ENCODE measurements at places on chromosomes 16 and 17. TPM values are rescaled to one million over a fixed set of nuclear protein-coding genes. Genes with fewer than 3 reads are reported as not detected.

- H3K4me3 ChIP-seq, result peak overlapping the region; percentile 72
- H3K27me3 ChIP-seq, result peaks cover 3% of the 10 kb centered on the region
- peaks cover 11% of the 10 kb centered on the region for H3K36me3 ChIP-seq
These were observed 611 bp downstream of the RRAD start for GRCh38 chr16:66924527-66925321.

- H3K4me1 ChIP-seq, result peaks cover 21% of the 10 kb centered on the region
- H3K4me3 ChIP-seq, result no peak overlapping the region
- H3K27me3 ChIP-seq, result no peaks in the 10 kb centered on the region
- no peak overlapping the region for H3K27ac ChIP-seq
These were observed 3.3 kb downstream of the TOX3 start for GRCh38 chr16:52543654-52544053.

GRCh38 chr17:75738218-75738802 is 17.1 kb downstream of the ITGB4 start:
- DNase-seq, result no peak
- peaks cover 75% of the 10 kb centered on the region for H3K36me3 ChIP-seq
- H3K4me3 ChIP-seq, result no peak overlapping the region
- peaks cover 8% of the 10 kb centered on the region for H3K27me3 ChIP-seq

DNA sequence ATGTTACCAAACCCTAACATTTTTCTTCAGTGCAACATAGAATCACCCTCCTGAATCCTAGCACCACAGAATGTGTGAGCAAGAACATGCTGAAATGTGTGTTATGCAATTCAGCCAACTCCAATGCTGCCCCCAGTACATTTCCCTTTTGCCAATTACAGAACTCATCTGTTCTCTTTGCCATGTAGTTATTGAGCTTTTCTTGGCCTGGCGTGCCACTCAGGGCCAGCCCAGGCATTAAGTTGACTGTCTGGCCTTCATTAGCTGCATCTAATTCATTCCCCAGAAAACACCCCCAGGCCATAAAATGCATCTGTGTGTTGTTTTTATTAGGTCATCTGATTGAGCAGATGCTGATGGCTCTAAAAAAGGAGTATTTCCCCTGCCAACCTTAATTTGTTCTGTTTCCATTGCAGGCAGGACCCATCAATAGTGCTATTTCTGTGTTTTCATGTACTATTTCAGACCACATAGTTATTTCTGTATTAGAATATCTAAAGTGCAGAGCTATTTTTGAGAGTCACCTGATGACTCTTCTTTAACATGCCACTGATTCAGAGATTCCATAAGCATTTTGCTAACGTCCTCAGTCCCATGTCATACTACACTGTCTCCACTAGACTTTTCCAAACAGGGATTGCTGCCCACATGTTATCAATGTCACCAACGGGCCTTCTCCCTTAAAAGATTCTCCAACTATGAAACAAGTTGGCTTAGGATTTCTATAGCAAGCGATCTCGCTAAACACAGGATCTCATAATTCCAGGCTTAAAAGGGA is 969.7 kb downstream of the CDH11 start:
- no peaks in the 10 kb centered on the region for H3K36me3 ChIP-seq
- no peak overlapping the region for H3K4me3 ChIP-seq
- no peaks in the 10 kb centered on the region for H3K27me3 ChIP-seq
- H3K27ac ChIP-seq, result no peak overlapping the region

The C16orf92 gene
- not detected for total RNA-seq

DNA sequence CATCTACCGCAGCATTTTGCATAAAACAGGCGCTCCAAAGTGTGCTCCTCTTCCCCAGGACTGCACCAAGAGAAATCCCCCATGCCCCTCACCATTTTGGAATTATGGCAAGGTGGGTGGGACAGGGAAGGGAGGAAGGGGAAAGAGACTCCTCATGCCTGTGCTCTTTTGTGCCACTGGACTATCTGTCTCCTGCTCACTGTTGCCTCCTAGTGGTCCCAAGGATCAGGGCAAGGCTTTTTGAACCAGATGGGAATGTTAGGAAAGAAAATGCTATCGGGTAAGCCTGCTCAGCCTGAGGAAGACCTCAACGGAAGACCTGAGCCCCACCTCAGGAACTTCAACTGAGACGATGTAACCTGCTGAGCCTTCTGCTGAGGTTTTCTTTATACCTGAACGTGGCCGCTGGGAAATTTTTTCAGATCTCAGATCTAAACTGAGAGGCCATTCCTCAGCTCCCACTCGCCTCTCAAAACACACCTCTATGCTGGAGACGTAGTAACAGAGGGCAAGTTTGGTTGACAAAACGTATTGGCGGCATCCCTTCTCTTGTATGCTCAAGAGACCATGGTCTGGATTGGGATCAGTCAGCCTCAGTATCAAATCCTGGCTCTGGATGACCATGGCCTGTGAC is 58.3 kb downstream of the SPACA3 start:
- peaks cover 5% of the 10 kb centered on the region for H3K4me1 ChIP-seq
- no peaks in the 10 kb centered on the region for H3K36me3 ChIP-seq
- no peaks in the 10 kb centered on the region for H3K27me3 ChIP-seq
- H3K27ac ChIP-seq, result no peak overlapping the region

- no peak for DNase-seq
- H3K4me3 ChIP-seq, result no peak overlapping the region
- no peaks in the 10 kb centered on the region for H3K36me3 ChIP-seq
- H3K27me3 ChIP-seq, result no peaks in the 10 kb centered on the region
- H3K4me1 ChIP-seq, result no peaks in the 10 kb centered on the region
These were observed 86.3 kb upstream of the CACNG5 start for GRCh38 chr17:66748578-66748977.

The VTN gene
- 0.58 TPM for total RNA-seq

- peaks cover 16% of the 10 kb centered on the region for H3K4me1 ChIP-seq
- no peak for DNase-seq
- H3K27me3 ChIP-seq, result no peaks in the 10 kb centered on the region
- H3K36me3 ChIP-seq, result no peaks in the 10 kb centered on the region
These were observed 20.5 kb upstream of the EMP2 start for GRCh38 chr16:10600782-10601443.

- no peak overlapping the region for H3K4me3 ChIP-seq
- H3K4me1 ChIP-seq, result peaks cover 21% of the 10 kb centered on the region
- no peak overlapping the region for H3K27ac ChIP-seq
- no peaks in the 10 kb centered on the region for H3K27me3 ChIP-seq
- H3K36me3 ChIP-seq, result peaks cover 30% of the 10 kb centered on the region
These were observed 80.9 kb upstream of the STAC2 start for GRCh38 chr17:39306509-39307212.

DNA sequence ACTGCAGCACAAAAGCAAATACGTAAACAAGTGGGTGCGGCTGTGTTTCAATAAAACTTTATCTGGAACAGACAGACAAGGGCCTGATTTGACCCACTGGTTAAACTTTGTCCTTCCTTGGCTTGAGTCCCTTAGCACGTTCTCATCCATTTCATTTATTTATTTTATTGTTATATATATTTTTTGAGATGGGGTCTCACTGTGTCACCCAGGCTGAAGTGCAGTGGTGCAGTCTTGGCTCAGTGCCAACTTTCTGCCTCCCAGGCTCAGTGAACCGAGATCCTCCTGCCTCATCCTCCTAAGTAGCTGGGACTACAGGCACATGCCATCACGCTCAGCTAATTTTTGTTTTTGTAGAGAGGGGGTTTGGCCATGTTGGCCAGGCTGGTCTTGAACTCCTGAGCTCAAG is 64.3 kb downstream of the MYH11 start:
- DNase-seq, result no peak
- H3K4me3 ChIP-seq, result no peak overlapping the region
- peak overlapping the region; percentile 74 for H3K27ac ChIP-seq
- no peaks in the 10 kb centered on the region for H3K36me3 ChIP-seq
- H3K27me3 ChIP-seq, result no peaks in the 10 kb centered on the region

GRCh38 chr16:89314854-89315253 is 97.4 kb downstream of the ZNF778 start:
- H3K36me3 ChIP-seq, result peaks cover 32% of the 10 kb centered on the region
- H3K4me3 ChIP-seq, result no peak overlapping the region
- H3K27ac ChIP-seq, result no peak overlapping the region
- DNase-seq, result no peak
- H3K27me3 ChIP-seq, result no peaks in the 10 kb centered on the region
- peaks cover 74% of the 10 kb centered on the region for H3K4me1 ChIP-seq

- H3K4me1 ChIP-seq, result no peaks in the 10 kb centered on the region
- H3K27ac ChIP-seq, result no peak overlapping the region
- H3K36me3 ChIP-seq, result no peaks in the 10 kb centered on the region
- H3K4me3 ChIP-seq, result no peak overlapping the region
These were observed 34.8 kb upstream of the GAS7 start for GRCh38 chr17:10233161-10233560.

DNA sequence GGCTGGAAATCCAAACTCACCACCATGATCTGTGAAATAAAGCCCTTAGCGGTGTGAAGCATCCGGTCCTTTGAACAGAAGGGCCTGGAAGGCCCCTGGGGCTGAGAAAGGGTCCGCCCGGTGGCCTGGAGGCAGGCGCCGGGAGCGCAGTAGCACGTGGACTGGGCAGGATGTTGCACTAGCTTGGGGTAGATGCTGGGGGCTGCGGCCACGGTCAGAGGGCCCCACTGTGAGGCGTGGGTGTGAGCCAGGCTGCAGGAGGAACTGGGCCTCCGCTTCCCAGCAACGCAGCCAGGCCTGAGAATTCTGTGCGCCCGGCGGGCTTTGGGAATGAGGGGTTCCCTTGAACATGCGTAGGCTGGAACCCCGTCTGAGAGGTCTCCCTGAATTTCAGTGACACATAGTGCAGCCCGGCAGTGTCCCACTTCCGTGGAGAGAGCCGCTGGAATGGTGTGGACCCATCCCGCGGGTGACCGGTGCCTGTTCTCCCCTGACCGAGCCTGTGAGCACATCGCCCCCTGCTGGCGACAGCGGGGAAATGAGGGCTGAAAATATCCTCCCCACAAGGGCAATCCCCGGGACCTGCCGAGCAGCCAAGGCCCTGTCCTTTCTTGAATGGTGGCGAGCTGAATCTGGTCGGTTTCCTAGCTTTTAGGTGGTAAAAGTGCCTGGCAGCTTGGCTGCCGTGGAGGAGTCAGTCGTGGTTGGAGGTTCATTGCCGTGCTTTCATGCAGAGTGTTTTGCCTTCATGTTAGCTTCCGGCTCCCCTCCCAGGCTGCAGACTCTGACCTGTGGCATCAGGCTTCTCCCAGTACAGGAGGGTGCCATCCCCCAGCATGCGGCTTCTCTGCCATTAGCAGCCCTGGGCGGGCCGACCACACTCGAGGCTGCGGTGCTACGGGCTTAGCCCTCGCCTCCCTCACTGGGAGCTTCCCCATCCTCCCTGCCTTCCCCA is 43.8 kb downstream of the DNAJA2 start:
- no peaks in the 10 kb centered on the region for H3K4me1 ChIP-seq
- H3K27me3 ChIP-seq, result no peaks in the 10 kb centered on the region
- H3K36me3 ChIP-seq, result peaks cover 6% of the 10 kb centered on the region
- H3K4me3 ChIP-seq, result no peak overlapping the region

The MBTPS1 gene
- 72.4 TPM for total RNA-seq
